Frontal cortex (tissue), 4 donors: ENCODE measurements at places on chromosomes 16 and 17. TPM values are rescaled to one million over a fixed set of nuclear protein-coding genes. Genes with fewer than 3 reads are reported as not detected.

The PRDM7 gene
- not detected for total RNA-seq

- no peak for DNase-seq
Observed at GRCh38 chr16:84907575-84907974, 87.8 kb downstream of the CRISPLD2 start.

- no peak for DNase-seq
Observed at GRCh38 chr16:2955438-2955778, 8.7 kb upstream of the KREMEN2 start.

GRCh38 chr16:29819506-29819905, 756 bp upstream of the MVP start:
- DNase-seq, result no peak

GRCh38 chr17:41322094-41322902, 6.8 kb upstream of the KRTAP17-1 start:
- DNase-seq, result peak; percentile 23

DNA sequence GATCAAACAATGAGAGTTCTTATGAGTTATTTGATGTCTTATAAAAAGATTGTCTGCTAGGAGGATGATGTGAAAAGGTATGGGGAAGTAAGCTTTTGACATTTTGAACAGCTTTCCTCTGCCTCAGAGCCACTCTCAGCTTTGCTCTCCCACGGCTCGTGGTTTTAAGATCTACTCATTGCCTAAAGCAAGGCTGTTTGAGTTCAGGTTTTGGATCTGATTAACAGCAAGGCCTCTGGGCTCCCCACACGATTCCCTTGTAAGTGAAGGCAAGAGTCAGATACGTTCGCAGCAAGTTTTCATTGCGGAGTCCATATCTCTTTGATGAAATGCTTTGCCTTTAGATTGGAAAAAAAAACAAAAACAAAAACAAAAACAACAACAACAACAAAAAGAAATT, 515.0 kb upstream of the SALL1 start:
- no peak for DNase-seq

GRCh38 chr16:2866431-2866830, 8.5 kb upstream of the PRSS22 start:
- DNase-seq, result no peak

- no peak for DNase-seq
Observed at GRCh38 chr16:70767377-70768202, 33.4 kb downstream of the VAC14 start.
